ENCODE measurements at places on chromosomes 2 and 18.

GRCh38 chr18:76622651-76623050, 127.6 kb upstream of the ZNF516 start:
- DNase-seq: no peak

DNA sequence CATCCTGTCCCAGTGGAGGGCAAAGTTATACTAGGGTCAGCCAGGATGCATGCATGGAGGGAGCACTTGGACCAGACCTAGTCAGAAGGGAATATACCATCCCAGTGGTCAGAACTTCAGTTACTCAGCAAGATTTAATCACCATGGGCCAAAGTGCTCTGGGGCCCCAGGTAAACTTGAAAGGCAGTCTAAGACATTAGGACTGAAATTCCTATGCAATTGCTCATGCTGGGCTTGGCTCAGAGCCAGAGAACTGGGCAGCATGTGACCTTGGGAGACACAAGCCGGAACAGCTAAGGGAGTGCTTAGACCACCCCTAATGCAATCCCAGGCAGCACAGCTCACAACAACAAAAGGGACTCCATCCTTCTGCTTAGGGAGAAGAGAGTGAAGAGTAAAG, 401.3 kb downstream of the KCNJ3 start:
- no peak for DNase-seq

- no peak for DNase-seq
Measured at GRCh38 chr2:12304564-12305171, 412.1 kb upstream of the TRIB2 start.

DNA sequence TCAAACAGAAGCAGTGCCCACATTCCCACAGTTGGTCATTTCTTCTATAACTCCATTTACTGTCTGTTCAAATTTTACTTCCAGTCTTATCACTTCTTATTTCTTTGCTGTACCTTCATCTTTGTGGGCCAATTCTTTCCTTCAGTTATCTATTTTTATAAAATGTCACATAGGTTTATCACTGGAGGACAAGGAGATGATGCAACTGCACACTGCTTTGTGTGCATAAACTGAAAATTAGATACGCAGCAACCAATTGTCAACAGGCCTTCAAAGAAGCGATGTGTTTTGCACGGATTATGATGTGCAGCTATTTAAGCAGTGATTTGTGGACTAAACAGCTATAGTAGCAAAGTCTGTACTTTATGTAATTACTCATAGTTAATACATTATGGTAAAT, 726.8 kb upstream of the GCFC2 start:
- DNase-seq: no peak

- peak; percentile 37 for DNase-seq
Measured at GRCh38 chr18:3151399-3152264, 68.1 kb downstream of the MYOM1 start.

DNA sequence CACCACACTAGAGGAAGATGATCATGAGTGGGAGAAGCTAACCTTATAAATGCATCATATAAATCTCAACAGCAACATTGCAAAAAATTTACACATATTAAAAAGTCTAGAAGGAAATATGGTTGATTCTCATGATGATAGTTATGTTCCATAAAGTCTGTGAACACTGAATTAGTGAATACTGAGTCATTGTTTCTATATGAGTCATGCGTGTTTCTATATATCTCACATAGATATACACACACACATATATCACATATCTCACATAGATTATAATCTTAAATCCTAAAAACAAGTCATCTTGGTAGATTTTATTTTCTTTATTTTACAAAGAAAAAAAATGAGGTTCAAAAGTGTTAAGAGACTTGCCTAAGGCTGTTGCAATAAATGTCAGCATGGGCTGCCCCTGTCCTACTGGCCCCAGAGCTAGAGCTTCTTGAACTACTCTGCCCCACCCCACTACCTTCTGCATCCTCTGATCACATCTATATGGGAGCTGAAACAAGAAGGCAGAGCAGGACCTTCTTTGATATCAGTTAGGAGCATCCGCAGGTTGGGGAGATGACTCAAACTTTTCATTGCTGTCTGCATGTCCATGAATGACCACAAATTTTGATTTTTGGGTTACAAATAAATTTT, 81.8 kb upstream of the ADAM23 start:
- DNase-seq: no peak

GRCh38 chr18:65221736-65222135, 529.1 kb upstream of the CDH7 start:
- no peak for DNase-seq

DNA sequence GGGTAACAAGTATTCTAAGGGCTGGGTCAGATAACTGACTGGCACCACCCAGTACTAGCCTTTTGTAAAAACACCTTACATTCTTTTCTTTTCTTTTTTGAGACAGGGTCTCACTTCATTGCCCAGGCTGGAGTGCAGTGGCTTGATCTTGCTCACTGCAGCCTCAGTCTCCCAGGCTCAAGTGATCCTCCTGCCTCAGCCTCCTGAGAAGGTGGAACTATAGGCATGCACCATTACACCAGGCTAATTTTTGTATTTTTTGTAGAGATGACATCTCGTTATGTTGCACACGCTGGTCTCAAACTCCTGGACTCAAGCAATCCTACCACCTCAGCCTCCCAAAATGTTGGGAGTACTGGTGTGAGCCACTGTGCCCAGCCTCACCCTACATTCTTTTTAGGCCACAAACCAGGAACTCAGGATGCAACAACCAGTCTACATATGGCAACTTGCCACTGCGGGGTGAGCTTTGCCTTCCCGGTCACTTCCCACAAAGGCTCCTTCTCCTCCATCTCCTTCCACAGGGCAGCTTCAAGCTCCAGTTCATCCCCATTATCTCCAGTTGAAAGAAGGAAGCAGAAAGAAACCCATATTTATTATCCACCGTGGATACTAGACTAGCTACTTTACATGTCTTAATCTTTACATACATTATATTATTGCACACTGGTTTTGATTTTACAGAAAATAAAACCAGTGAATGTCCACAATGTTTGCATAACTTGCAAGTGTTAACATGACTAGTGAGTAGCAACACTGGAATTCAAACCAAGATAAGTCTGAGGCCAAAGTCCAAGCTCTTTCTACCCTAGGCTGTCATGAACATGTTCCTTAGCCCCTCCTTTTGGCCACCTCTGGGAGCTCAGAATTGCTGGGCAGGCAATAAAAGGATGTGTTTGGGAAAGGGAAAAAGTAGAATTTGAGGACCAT, 23.7 kb upstream of the AP1S3 start:
- DNase-seq: no peak

- DNase-seq: no peak
Measured at GRCh38 chr2:101627285-101628029, 70.0 kb upstream of the MAP4K4 start.

DNA sequence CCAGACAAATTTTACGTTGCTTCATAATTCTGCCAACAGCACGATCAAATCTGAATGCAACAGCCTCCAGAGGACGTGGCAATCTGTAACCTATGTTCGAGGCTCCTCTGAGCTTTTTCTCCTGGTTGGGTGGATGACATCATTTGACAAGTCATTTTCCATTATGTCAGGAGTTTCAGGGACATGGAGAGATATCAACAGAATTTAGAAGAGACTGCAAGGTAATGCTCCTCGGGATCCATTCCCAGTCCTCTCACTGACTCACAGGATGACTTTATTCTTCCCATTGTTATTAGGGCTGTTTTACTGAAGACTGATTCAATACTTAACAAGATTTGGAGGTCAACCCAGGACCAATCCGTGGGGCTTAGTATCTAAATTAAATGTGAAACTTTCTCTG, 72.5 kb upstream of the RNF152 start:
- no peak for DNase-seq

- DNase-seq: no peak
Measured at GRCh38 chr18:49884959-49885358, 71.6 kb upstream of the ACAA2 start.

GRCh38 chr2:68157002-68157401, 686 bp upstream of the PNO1 start:
- peak; percentile 22 for DNase-seq

DNA sequence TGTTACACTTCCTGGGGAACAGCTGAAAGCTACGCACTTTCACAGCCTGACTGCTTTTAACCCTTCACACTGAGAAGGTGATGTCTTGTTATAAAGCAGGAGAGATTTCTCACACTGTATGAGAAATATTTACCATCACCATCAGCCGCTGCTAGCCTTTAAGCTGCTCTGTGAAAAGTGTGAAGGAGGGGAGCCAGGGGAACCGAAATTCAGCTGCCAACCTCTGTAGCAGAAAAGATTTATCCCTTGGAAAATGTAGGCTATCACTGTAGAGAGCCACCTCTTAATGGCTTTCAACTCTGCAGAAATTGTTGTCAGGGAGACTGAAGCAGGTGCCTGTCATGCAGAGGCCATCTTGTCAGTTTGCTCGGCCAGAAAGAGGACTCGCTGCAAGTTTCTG, 145.3 kb downstream of the SP3 start:
- no peak for DNase-seq

DNA sequence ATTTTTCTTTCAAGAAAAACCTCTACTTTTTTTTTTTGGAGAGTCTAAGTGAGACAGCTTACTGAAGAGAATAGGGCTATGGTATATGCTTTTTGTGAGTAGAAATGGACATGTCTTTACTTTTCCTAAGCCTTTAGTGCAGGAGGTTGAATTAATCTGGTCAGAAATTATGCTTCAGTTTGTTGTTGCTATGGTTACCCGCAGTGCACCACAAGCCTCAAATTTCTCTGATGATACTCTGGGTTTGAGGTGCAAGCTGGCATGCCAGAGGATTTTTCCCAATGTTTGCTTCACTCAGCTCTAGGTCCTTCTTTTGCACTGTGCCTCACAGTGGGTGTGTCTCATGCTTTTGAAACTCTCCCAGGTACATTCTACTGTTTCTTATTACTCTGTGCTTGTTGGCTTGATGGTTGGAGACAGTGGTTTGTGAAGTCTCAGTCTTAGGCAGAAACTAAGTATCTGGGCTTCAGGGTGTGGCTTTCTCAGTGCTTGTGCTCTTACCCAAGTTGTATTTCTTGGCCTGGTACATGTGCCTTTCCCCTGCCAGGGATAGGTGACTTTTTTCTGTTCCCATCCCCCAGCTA, 278.3 kb downstream of the RBM43 start:
- no peak for DNase-seq

DNA sequence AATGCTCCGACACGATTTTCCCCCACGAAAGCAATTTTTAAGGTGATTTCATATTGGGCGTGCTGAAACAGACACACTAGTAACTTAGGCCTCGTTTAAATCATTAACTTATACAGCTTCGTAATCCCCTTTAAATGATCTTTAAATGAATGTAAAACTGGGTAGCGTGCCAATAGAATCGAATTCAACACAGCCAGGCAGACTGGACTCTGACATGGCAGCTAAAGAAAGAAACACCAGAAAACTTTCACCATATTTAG, 2.4 kb upstream of the ID2 start:
- no peak for DNase-seq

DNA sequence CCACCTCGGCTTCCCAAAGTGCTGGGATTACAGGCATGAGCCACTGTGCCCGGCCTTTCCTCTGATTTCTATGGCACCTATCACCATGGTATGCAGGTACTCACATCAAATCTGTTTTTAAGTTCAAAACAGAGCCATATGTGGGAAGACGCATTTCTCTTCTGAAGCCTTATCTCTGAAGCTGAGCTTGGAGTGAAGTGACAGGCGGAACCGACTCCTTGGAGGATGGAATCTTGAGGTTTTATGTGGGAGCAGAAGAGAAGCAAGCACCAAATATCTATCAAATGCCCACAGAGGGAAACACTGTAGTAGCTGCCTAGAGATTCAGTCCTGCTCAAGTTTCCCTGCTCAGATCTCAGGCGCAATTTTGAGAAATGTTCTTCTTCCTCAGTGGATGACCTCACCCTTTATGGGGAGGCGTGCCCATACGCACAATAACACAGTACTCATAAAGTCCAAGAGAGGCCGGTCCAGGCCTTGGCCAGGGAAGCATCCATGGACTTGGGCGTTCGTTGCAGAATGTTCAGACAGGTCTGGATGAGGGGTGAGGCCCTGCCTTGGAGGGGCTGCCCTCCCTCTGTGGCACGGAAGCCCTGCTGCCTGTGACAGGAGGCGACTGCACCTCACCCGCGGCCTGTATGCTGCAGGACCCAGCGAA, 67.9 kb downstream of the HNRNPLL start:
- no peak for DNase-seq

- DNase-seq: no peak
Measured at GRCh38 chr2:169838743-169839489, 11.7 kb downstream of the UBR3 start.
